ENCODE measurements at places on chromosomes 3 and 15. TPM values are rescaled to one million over a fixed set of nuclear protein-coding genes. Genes with fewer than 3 reads are reported as not detected.

GRCh38 chr15:67070892-67071664, 5.7 kb downstream of the SMAD3 start:
- DNase-seq = no peak

DNA sequence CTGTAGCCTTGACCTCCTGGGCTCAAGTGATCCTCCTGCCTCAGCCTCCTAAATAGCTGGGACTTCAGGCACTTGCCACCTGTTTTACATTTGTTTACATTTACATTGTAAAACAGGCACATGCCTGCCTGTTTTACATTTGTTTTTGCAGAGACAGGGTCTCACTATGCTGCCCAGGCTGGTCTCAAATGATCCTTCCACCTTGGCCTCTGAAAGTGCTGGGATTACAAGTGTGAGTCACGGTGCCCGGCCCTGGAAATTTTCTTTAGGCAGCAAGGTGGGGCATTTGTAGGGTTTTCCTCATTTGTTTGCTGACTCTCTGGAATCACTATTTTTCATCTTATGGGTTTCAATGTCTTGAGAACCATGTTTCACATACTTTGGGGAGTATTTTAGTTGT, 25.0 kb downstream of the PIF1 start:
- no peak for DNase-seq

GRCh38 chr3:153305189-153305588, 143.2 kb downstream of the RAP2B start:
- no peak for DNase-seq

DNA sequence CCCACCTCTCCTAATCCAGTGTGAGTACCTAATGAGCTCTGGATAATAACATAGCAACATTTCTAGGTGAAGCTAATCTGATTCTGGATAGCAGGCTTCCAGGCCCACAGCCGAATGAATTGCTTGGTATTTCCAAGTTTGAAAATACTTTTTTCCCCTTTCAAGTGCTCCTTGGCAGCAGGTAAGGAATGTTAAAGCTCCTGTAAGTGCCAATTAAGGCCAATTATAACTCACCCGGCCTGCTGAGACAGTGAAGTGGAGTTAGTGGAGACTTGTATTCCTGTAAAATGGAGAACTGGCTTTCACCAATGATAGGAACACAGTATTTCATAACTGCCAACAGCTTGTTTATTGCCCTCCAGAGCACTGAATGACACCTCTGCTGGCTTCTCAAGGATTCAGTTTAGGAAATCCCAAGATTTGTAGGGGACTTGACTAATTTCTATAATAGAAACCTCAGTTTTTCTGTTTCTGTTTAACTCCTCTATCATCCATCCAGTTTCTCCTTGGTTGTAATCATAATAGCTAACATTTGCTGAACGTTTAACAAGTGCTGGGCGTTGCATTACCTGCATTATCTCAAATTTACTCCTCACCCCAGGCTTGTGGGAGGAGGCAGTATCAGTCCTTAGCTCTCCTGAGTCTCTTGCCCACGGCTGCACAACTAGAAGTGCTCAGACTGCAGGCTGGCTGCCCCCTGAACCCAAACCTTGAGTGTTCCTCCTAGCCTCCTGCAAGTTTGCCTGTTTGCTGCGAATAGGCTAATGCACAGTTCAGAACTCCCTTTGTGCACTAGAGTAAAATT, 52.7 kb upstream of the SCAANT1 start:
- DNase-seq = no peak

- peak; percentile 80 for DNase-seq
Observed at GRCh38 chr15:62165104-62165792, at the start of gene C2CD4B. Gene C2CD4B, minus strand, starts transcription at chr15:62165285. Its CDS starts 301 bp downstream, at chr15:62164984.

Gene APBA2
- 0.73 TPM for total RNA-seq

DNA sequence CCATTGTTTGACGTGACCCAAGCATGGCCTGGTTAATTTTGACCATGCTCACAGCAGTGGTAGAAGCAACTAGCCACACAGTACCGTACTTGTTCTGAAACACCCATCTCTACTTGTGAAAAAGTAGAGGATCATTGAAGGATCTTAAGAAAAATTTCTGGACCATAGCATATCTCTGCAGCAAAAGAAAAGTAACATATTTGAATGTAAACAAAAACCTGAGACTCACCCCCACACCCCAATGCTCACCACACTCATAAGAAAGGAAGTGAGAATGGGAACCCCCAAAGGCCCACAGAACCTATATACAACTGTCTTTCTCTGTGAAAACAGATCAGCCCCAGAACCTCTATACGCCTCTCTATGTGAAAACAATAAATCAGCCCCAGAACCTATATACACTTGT, 33.8 kb upstream of the TFRC start:
- no peak for DNase-seq

DNA sequence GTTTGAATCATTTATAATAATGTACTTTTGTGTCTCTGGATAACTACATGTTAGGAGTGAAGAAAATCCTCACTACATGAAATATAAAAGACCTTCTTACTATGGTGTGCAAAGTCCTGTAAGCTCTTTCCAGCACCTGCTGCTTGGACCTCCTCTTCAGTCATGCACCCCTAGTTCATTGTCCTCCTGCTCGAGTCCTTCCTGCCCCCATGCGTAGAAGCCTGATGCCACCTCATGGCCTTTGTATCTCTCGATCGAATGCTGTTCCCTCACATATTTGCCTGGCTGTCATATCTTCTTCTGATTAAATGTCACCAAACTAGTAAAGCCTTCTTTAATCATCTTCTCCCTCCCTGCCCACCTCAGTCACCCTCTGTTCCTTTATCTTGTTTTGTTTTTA, 49.9 kb upstream of the SUCLG2 start:
- DNase-seq = no peak

Gene RBP2
- total RNA-seq = not detected

DNA sequence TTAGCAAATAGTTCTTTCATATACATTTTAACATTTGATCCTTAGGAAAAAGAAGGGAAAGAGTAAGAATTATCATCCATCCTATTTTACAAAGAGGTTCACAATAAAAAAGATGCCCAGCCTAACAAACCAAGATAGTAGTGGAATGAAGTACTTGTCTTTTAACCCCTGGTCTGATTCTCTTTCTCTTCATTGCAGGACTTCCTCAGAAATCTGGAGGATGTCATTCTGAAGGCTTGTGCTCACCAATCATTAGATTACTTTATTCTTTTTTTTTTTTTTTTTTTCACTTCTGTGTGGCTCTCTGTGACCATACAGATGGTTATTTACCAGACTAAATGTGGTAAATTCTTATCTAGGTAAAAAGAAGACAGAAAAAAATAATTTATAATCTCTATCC, 7.0 kb downstream of the HDGFL3 start:
- DNase-seq = no peak

DNA sequence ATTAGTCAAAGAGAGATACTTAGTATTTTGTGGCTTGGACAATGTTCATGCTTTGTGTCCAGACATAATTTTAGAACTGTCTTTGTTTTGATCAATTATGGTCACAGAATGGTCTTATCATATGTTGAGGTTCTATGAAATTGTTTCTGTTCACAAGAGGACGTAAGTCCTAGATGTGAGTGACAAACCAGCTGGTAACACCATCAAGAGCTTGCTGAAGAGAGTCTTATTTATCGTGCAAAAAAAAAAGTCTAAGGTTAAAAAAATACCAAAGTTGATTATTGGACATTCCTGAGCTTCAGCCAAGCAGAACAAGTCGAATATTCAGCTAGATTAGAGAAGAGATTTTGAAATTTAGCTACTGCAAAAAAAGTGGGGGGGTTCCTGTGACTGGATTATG, 495.9 kb upstream of the NAALADL2 start:
- no peak for DNase-seq

GRCh38 chr3:64595253-64595694, 92.5 kb downstream of the ADAMTS9 start:
- peak; percentile 63 for DNase-seq

DNA sequence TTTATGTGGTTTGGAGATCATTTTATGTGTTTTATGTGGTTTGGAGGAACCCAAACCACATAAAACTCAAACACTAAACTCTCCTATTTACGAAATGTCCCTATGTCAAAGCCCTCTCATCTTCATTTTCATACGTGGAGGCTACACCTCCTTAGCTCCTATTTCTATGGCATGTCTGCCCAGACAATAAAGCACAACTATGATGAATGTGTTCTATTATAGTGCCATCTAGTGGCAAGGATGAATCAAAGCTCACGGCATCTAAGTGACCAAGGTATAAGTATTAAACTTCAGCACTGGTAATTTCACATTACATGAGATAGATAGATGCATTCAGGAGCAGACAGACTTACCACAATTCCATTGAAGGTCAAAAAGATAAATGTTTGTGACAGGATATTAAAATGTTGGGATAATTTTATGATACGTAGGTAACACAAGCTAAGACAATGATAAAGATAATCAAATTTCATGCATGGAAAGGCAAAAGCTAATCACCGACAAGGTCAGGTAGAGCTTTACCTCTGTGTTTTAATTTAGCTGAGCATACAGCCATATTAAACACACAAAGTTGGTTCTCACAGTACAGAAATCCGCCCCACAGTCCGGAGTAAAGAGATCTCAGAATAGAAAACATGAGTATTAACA, 130.6 kb upstream of the FHIT start:
- no peak for DNase-seq

GRCh38 chr3:116929505-116930222, 220.1 kb downstream of the TUSC7 start:
- no peak for DNase-seq

Gene ALDH1A3
- total RNA-seq = 3.4 TPM

Gene NKIRAS1
- 15.4 TPM for total RNA-seq

Gene ATP10A
- total RNA-seq = 5.1 TPM

DNA sequence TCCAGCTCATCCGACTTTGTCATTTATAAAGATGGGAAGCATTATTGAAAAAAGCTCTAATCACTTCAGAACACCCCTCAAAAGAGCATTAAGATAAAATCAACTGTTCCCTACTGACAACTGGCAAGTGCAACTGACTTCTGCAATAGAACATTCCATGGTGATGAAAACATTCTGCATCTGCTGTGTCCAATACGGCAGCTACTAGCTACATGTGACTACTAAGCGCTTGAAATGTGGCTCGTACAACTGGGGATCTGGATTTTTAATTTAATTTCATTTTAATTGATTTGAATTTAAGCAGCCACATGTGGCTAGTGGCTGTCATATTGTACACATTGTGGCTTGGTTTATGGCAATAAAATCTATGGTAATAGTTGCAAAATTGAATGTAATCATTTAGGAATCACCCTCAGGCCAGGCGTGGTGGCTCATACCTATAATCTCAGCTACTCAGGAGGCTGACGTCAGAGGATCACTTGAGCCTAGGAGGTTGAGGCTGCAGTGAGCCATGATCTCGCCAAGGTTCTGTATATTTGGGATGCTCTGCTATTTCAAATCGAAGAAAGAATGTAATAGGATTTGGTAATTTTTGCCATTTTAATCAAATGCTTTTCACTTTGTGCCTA, 390.3 kb downstream of the GABRB3 start:
- DNase-seq = no peak

GRCh38 chr3:153855772-153856171, 265.4 kb upstream of the ARHGEF26 start:
- DNase-seq = no peak

GRCh38 chr15:101083336-101084045, 164.3 kb downstream of the LRRK1 start:
- DNase-seq = no peak

DNA sequence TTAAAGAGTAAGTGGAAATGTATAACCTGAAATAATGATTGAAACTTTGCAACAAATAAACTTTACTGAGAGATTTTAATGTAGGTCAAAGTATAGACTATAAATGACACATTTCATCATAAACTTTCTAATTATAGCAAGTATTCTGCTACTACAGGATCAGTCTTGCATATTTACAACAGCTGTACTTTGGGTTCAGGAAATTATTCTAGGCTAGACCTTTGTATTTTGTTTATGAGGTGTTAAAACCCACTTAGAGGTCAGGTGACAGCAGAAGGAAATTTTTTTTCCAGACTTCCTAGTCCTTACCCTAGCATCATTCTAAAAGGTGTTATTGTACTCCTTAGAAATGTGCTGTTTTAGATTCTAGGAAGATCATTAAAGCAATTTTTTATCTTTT, 2.3 kb downstream of the RNF7 start:
- no peak for DNase-seq

Gene LDHAL6B
- not detected for total RNA-seq

Gene TM4SF18
- total RNA-seq = 12.5 TPM

Gene ZCWPW2
- 2.5 TPM for total RNA-seq

DNA sequence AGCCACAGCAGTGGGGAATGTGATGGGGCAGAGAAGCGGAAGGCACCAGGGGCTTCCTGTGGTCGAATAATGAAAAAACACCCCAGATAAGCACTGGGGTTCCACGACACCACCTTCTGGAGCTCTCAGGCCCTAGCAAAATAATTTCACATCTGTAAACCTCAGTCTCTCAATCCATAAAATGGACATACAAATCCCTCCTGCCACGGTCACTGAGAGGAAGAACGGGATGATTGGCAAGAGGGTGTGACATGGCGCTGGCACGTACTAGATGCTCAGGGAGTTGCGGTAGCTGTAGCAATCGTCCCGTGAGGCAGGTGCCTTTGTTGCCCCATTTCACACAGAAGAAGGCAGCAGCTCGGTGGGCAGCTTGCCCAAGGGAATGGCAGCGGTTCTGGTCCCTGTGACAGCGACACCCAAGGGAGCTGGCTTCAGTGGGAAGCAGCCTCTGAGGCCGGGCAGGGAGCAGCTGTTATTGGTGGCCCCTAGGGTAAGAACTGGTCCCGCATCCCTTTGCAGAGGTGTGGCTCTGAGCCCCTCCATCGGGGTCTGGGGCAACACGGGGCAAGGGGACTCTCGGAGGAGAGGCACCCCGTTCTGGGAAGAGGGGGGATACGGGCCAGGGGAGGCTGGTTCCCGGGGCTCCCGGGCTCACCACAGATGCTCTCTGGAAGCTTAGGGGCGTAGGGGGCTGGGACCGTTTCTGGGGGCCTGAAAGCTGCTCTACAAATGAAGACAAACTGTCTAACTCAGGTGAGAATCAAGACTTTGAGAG, 114.0 kb upstream of the ALDH1A3 start:
- no peak for DNase-seq

Gene FAM162A
- 118 TPM for total RNA-seq

- no peak for DNase-seq
Observed at GRCh38 chr15:75809986-75810750, 33.1 kb upstream of the UBE2Q2 start.

DNA sequence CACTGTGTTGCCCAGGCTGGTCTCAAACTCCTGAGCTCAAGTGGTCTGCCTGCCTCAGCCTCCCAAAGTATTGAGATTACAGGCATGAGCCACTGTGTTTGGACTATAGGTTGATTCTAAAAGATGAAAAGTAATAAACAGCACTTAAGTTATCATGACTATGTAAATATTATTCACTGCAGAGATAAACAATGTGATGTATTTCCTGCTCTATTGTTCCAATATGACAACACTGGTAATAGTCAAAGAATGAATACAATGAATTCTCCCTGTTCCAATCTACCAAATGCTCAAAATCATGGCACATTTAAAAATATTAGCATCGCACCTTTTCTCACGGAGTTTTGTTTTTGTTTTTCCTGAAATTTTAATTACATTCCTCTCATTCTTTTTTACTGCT, 36.8 kb upstream of the TBL1XR1 start:
- DNase-seq = no peak

Gene ALDH1A2
- 24.4 TPM for total RNA-seq

Gene SMCO1
- 10.7 TPM for total RNA-seq
